Activated T-helper 17 cell treated with anti-CD3 and anti-CD28 coated beads, Interleukin-2, amount 50 U/mL, for 72 hours (primary cell): ENCODE measurements at places on chromosomes 2 and 18.
A peak's percentile ranks its signal among the peaks of the same experiment; 100 is the strongest.

DNA sequence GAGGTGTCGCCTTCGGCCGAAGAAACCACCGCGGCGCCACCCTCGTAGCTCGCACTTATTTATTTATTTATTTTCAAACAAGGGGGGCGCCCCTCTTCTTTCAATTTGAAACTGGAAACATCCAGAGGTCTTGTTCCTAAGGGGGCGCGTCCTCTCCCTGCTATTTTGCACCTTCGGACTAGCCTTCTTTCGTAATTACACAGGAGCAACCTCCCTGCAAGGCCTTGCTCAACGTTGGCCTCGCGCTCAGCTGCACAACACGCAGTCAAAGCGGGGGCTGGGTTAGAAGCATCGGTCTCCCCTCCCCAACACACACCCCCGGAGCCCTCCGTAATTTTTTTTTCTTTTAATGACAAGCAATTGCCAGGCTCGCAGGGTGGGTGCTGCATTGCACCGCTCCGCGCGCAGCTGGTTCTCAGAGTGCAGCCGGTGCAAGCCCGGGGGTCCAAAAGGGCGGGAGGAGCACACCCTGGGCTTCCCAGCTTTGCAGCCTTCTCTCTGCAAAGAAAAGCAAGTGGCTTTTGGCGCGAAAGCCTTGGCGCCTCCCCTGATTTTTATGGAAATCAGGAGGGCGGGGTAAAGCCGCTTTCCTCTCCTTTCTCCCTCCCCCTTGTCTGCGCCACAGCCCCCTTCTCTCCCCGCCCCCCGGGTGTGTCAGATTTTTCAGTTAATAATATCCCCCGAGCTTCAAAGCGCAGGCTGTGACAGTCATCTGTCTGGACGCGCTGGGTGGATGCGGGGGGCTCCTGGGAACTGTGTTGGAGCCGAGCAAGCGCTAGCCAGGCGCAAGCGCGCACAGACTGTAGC lies at the start of gene MYCN:
MYCN (plus strand) TSS at position 697 of the 807 bp plus-strand sequence. CDS start 1,515 bp downstream, outside the sequence.
- peak; percentile 24 for ATAC-seq

GRCh38 chr2:26035090-26035743 lies 1.3 kb downstream of the RAB10 start:
- ATAC-seq = no peak

DNA sequence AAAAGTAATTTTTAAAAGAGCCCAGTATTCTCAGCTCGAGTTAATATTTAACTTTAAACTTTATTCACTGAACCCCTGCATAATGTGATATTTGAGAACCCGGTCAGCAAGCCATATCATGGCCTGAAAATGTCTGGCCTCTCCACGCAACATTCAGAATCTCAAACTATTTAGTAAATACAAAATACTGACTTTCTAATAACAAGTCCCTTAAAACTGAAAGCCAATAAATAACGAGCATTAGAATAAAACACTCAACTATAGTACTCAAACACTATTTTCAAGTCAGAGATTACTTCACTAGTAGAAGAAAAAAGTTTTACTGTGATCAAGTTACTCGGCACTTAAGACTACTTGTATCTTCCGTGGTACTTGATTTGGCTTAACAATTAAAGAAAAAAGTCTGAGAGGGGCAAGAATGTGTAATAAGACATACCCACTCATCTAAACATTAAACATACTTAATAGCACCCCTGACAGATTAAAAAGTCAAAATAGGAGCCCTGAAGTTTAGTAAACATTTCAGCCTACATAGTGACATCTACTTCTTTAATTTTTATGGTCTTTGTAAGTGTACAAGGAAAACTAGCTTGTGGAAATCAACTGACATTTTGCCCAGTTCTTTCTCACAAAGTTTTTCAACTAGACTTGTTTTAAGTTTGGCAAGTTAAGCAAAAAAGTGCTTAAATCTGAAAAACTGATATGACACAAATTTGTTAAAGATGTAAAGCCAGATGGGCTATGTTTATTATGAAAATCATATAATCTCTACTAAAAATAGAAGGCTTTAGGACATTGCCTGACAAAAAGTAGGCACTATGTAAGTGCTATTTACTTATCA lies 38.2 kb downstream of the RTN4 start:
- no peak for ATAC-seq

DNA sequence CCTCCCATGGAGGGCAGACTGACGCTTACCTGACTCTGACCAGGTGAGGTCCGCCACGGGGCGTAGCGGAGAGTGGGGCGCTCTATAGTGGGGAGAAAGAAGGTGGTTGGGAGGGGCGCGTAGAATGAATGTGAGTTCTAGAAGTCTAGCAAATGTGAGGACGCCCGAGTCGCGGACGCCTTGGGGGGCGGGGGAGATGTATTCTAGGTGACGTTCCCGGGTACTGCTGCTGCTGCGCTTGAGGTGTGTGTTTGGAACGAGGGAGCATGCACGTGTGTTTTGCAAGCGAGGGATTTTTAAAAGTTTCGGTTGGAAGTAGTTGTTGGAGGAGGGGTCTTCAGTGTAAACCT lies 758 bp downstream of the RIF1 start:
- peak; percentile 38 for ATAC-seq

- ATAC-seq = no peak
These were observed 629.1 kb upstream of the SLC39A10 start for GRCh38 chr2:195027947-195028346.

DNA sequence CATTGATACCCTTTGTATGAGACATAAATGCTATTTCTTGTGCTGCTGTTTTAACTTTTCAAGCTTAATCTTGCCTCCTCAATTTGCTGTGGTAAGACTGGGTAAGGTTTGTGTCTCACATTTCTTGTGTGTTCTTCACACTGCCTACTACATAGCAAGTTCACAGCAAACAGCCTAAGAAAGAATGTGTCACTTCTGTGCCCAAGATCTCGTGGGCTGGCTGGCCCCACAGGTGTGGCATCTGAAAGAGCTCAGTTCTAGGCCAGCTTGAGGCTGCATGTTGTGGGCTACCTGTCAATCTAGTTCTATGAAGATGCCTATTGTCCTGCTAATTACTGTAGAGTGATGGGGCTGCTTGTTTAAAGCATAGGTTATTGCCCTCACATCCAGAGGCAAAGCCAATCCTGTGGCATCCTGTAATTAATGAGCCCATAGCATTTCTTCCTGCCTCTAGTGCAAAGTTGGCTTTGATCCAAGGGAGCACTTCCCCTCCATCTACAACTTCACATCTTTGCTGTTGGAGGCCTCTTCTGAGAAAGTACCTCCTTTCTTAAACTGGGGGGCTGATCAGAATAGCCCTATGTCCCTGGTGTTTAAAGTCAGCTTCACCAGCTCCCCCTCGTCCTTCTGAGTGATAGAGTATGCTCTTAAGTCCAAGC lies 40.9 kb upstream of the ASPRV1 start:
- ATAC-seq = peak; percentile 44

DNA sequence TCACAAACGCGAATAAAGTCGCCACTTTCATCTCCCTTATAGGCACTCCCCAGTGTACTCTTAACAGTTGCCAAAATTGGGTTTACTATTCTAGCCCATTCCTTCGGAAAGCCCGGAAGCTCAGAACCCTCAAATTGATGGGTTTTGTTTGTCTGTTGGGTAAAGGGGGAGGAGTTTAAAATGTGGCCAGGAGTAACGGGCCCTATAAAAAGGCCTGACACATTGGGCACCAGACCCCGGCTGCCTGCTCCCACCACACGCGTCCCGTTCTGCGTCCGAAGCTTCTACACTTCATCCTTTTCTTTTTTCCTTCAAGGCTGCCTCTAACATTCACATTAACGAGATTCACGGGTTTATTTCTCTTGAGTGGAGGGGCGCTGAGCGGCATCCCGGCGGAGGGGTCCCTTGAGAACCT lies 837 bp downstream of the NHEJ1 start:
- no peak for ATAC-seq

- no peak for ATAC-seq
These were observed 36.8 kb downstream of the HS6ST1 start for GRCh38 chr2:128281852-128282245.

GRCh38 chr2:147356157-147356556 lies 488.7 kb upstream of the ACVR2A start:
- no peak for ATAC-seq
